ENCODE measurements at places on chromosomes 11 and 22.

DNA sequence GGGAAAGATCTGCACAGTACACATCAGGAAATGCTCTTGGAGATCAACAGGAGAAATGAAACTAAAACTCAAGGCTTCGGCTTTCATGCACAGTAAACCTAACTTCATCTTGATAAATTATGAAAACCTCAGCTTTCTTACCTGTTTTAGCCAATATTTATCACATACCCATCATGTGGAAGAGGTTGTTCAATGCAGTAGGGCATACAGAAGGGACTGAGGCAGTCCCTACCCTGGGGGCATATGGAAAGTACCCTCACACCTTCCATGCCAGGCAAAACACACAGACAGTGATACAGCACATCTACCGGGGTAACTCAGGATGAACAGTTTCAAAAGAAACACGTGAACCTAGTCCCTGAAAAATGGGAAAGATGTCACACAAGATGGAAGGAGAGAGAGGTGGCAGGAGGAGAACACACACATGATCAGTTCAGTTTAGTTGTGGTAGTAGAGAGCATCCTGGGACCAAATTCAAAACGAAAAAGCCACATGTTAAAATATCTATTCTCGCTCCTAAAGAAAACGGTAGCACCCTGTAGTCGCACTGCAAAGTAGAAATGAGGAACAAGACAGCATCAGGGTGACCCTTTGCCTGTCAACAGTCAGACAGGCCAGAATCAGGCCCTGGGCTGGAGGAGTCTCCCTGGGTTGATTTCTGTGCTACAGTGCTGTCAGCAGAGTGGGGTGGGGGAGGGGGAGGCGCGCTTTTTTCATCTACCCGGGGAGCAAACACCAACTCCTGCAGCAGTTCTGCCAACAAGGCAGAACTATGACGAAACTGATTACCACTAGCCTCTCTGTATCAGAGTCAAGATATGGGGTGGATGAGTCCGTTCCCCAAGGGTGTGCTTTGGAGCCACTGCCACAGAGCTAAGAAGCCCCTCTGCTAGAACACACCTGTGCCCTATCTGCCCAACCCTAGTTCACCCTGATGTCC is 1.3 kb downstream of the HIRA start:
- no peak for DNase-seq

GRCh38 chr11:95542868-95543551 is 246.6 kb downstream of the FAM76B start:
- DNase-seq = no peak

DNA sequence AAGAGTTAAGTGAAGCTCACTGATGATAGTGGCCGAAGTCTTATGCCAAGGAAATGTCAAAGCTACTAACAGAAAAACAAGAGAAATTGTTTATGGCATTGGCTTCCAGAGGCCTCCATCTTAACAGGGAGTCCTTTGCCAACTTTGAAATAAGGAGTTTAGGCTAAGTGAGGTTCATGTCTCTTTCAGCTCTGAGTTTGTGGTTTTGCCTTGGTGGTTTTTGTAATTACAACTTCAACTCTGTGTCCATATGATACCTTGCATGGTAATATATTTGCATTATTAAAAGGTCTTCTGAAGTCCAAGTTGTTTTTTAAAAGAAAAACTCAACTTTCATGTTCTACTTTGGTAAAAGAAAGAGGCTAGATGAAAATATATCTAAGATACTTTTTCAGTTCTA is 31.4 kb upstream of the ANO5 start:
- DNase-seq = no peak

DNA sequence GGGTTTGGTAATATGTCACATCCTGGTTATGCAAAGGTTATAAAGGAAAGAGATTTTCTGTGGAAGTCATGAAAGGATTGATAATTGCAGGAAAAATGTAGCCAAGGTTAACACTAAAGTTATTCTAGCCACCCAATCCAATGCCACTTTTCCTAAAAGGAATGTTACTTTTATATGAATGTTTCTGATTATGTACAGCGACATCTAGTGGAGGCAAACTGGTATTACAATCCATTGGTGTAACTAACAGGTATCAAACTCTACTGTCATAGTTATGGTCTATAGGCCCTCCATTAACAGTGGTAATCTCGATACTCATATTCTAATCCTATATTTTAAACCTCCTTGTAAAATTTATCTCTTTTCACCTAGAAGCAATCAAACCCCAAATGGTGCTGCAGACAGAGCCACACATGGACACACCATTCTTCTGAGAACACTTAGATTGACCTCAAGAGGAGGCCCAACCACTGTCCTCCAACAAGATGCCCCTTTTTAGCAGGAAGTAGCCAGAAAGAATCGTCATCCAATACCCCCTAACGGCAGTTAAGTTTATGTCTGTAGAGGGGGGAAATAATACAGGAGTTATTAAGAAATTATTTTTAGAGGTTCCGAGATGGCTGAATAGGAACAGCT is 74.9 kb upstream of the RAG2 start:
- peak; percentile 23 for DNase-seq

GRCh38 chr11:116513278-116513823 is 259.4 kb downstream of the BUD13 start:
- no peak for DNase-seq

All from hippocampal formation (tissue), 2 donors.